ENCODE measurements at places on chromosomes 4 and X.

GRCh38 chr4:110474481-110474880 lies 1.5 kb upstream of the ENPEP start:
- DNase-seq: no peak

DNA sequence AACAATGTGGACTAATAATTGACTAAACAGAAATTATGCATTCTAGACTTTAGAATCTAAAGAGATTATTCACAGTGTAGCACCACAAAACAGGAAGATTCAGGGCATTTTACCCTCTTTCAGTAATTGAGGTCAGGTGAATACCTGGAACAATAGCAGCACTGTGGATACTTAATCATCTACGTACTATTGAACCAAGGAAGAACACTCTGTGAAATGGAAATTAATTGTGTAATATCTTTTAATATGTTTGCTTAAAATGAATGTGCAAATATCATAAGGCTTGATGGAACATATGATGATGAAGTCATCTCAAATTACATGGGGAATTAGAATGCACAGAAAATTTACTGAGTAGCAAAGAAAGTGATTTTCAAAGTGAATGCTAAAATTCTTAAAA lies 68.5 kb upstream of the MAP9 start:
- DNase-seq: no peak

DNA sequence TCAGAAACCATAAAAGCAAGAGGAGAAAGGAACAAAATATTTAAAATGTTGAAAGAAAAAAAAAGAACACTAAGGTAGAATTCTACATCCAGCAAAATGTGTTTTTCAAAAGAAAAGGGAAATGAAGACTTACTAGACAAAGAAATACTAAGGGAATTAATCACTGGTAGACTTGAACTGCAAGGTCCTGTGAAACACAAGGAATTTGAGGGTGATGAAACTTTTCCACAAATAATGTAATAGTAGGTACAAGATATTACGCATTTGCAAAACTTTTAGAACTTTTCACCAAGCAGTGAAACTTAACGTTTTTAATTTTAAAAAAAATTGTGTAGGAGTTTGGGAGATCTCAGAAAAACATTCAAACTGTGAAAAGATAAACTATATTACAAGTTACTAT lies 180.3 kb upstream of the MAGEB16 start:
- DNase-seq: no peak

GRCh38 chrX:107272431-107272921 lies 66.1 kb downstream of the DNAAF6 start:
- peak; percentile 35 for DNase-seq

- DNase-seq: peak; percentile 2
Observed at GRCh38 chrX:30992381-30992904, 79.4 kb downstream of the FTHL17 start.

- DNase-seq: no peak
Observed at GRCh38 chr4:2735869-2736268, 20.3 kb downstream of the TNIP2 start.

GRCh38 chr4:6253111-6253510 lies 16.5 kb upstream of the WFS1 start:
- no peak for DNase-seq

- no peak for DNase-seq
Observed at GRCh38 chr4:170691168-170691567, 601.4 kb upstream of the AADAT start.
